NCI-H1092 (cell line): ENCODE measurements at places on chromosomes 13 and 19.

GRCh38 chr19:46524308-46524707, 28.6 kb upstream of the PNMA8B start:
- DNase-seq = no peak

DNA sequence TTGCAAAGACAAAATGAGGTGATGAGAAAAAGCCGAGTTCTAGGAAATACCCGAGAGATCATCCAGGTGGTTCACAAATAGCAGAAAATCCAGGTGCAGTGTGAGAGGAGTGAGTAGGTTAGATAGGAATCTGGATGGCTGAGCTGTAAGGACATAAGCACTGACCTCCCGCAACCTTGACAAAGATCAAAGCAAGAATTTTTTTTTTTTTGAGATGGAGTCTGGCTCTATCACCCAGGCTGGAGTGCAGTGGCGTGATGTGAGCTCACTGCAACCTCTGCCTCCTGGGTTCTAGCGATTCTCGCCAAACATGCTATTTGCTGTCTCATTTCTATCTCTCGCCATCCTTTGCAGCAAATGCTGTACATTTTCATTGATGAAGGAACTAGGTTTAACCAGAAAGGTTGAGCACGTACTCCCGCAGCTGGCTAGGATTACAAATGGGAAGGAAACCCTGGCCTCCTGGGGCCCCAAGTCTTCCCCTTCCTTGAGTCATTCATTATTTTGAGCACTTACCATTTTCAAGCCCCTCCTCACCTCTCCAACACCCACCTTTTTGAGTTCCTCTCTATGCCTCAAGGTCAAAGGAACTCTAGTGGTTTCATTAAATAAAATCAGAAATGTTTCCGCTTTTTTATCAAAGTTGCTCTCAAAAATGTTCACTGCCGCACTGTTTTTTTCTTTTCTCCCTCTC, 38.8 kb downstream of the NLRP12 start:
- DNase-seq = no peak

- DNase-seq = no peak
Measured at GRCh38 chr13:70104481-70104880, 3.1 kb upstream of the ATXN8OS start.

DNA sequence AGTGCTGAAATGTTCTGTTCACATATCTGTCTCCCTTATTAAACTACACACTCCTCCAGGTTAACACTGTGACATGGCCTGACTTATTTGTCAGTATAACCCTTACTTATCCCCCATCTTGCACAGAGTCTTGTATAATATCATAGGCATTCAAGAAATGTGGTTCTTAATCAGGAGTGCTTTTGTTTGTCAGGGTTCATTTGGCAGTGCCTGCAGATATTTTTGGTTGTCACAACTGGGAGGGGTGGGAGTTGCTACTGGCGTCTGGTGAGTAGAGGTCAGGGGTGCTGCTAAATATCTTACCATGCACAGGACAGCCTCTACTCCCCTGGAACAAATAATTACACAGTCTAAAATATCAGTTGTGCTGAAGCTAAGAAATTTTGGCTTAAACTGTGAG, 20.4 kb upstream of the OBI1 start:
- DNase-seq = no peak

- no peak for DNase-seq
Measured at GRCh38 chr13:71171740-71172139, 695.3 kb downstream of the DACH1 start.

GRCh38 chr13:111845621-111846351, 221.2 kb upstream of the SOX1 start:
- DNase-seq = no peak
